ENCODE measurements at places on chromosomes 11 and 22.

GRCh38 chr11:20627026-20627425 is 27.6 kb downstream of the SLC6A5 start:
- DNase-seq, result no peak

- DNase-seq, result no peak
Observed at GRCh38 chr11:132367293-132367692, 996.9 kb downstream of the NTM start.

DNA sequence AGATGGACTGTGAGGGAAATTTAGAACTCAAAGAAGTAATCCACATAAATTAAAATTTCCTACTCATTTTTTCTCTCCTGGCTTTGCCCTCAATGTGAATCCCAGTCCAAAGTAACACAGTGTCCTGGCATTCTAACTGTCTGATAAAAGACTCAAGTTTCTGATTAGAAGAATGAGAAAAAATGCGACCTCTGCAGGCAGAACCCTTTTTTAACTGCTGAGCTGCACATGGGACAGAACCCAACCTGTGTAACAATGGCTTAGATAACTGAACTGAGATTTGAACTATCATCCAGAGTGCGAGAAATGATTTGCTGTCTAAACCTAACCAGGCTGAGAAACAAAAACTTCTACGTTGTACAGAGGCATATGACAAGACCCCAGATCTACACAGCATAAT is 385.6 kb upstream of the LRRC4C start:
- no peak for DNase-seq

GRCh38 chr22:49345896-49346295 is 481.8 kb downstream of the BRD1 start:
- no peak for DNase-seq

GRCh38 chr11:115049796-115050195 is 371.5 kb downstream of the NXPE2 start:
- no peak for DNase-seq

GRCh38 chr11:10407055-10407454 is 48.0 kb upstream of the AMPD3 start:
- no peak for DNase-seq

- DNase-seq, result no peak
Observed at GRCh38 chr22:33006220-33006954, 51.8 kb downstream of the SYN3 start.

DNA sequence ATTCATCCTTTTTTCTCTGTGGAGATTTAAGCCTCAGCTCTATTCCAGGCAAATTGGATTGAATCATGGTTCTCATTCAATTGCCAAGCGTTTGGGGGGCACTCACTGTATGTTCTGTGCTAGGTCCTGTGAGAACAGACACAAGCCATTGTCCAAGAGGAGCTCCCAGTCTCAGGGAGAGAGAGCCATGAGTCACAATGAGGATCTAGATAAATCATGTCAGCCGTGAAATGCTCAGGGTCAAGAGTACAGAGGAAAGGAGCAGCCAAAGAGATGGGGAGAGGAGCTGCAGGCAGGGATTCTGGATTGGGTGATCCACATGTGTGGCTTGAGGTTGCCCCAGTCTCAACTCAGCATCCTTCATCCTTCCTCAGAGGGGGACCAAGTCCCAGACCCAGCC is 93.6 kb downstream of the FEZ1 start:
- DNase-seq, result no peak

- no peak for DNase-seq
Observed at GRCh38 chr11:75516140-75516539, 9.6 kb downstream of the GDPD5 start.

DNA sequence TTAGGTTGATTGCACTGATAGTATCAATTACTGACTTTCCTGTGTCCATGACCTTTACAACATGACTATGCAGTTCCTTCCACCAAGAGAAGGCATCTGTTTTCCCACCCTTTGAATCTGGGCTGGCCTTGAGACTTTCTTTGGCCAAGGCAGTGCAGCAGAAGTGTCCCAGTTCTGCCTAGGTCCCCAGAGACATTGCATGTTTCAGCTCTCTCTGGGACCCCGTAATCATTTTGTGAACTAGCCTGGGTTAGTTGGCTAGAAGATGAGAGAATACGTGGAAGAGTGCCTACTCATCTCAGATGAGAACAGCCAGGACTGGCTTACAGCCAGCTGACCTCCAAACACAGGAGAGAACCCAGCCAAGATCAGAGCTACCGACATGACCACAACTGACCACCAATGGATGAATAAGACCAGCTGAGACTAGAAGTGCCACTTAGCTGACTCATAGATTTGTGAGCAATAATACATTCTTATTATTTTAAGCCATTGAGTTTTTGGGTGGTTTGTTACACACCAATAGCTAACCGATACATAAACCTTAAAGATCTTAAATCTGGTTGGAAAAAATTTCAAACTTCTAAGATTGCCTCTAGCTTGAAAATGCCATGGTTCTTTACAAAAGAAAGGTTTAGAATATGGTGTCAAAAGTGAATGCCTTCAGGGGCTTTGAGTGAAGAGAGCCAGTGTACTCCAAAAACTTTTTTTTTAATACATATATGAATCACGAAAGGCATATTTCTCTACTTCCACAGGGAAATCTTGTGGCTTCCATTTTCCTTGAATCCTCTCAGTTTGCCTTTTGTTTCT is 145.2 kb downstream of the FBXO7 start:
- DNase-seq, result no peak

DNA sequence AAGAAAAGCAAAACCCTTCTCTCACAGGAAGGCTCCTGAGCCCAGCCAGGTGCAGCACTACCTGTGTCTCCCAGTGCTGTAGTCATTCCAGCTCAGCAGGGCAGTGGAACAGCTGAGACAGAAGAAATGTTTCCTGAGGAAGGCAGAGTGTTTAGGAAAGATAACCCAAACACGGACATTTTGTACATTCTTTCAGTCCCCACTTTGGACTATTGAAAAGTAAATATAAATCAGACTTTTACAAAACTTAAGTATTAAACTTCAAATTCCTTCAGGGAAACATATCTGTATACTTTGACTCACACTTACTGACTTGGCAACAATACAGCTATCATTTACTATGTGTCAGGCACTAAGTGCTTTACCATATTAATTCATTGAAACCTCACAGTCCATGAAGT is 40.4 kb downstream of the RRAS2 start:
- DNase-seq, result no peak

DNA sequence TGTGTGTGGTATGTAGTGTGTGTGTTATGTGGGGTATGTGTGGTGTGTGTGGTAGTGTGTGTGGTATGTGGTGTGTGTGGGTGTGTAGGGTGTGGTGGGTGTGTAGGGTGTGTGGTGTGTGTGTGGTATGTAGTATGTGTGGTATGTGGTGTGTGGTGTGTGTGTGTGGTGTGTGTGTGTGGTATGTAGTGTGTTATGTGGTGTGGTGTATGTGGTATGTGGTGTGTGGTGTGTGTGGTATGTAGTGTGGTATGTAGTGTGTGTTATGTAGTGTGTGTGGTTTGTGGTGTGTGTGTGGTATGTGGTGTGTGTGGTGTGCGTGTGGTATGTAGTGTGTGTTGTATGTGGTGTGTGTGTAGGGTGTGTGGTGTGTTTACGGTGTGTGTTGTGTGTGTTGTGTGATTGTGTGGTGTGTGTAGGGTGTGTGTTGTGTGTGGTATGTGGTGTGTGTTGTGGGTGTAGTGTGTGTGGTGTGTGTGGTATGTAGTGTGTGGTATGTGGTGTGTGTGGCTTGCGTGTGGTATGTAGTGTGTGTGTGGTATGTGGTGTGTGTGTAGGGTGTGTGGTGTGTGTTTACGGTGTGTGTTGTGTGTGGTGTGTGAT is 4.2 kb upstream of the PPP6R2 start:
- DNase-seq, result no peak

GRCh38 chr22:36510966-36511881 is 4.4 kb upstream of the FOXRED2 start:
- DNase-seq, result peak; percentile 57

DNA sequence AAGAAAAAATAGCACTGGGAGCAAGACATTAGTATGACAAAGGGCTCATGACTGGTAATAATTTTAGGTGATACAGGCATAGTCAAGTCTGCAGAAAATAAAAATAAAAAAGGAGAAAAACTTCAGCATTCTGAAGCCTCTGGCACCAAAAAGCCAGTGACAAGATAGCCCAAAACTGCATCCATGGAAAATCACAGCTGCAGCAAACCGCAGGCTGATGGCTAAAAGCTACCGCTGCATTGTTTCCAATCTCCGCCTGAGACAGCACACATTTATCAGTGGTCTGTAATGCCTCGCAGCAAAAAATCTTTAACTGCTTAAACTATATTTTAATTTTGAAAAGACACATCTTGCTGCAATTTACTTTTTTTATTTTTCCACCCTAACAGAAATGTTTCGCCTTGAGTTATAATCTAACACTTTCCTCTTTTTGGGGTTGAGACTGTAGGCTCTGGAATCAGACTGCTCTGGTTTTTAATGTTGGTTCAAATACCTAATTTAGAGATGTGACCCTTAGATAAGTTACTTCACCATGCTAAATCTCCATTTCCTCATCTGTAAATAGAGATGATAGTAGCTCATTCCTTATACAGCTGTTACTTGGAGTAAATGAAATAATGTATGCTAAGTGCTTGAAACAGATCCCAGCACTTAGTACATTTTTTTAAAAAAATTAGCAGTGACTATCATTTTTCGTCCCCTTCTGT is 42.0 kb upstream of the FIBIN start:
- peak; percentile 20 for DNase-seq

- DNase-seq, result peak; percentile 93
Observed at GRCh38 chr11:100687630-100688395, 725 bp downstream of the ARHGAP42 start.

DNA sequence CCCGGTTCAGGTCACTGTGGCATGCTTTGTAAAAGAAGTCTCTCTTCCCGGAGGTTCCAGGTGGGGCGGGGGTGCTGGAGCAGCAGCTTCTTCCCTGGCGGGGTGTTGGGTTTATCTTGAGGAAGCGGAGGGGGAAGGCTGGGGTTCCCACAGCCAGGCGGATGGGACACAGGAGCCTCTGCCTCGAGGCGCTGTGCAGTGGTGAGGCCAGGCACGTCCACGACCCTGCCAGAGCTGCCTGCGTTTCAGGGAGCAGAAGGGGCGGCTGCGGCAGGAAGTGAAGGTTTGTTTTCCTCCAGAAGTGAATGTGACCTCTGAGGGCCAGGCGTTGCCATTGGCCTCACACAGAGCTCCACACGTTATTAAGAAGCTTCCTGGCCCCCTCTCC is 20.1 kb upstream of the ADORA2A start:
- DNase-seq, result peak; percentile 73

DNA sequence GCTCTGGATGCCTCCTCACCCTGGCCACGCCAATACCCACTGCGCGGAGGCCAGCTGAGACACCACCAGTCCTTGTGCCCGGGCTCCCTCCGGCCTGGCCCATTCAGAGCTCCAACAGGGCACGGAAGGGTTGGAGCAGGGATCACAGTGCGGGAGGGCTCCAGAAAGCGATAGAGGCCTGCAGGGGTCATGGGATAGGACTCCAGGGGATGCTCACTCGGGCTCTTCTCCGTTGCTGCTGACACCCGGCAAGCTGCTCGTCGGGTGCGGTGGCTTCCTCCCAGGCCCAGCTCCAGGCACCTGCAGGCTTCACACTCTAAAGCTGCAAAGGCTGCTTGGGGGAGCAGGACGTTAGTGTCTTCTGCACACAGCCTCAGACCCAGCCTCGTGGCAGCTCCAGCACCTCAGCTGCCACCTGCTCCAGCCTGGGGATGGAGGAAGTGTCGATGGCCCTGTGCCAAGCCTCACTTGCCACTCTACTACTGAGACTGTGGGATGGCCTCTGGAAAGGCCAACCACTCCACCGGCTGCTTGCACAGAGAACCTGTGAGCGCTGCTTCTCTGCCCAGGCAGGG is 10.6 kb downstream of the WNT7B start:
- DNase-seq, result peak; percentile 70

GRCh38 chr11:45158891-45159605 is 12.6 kb downstream of the PRDM11 start:
- DNase-seq, result no peak

GRCh38 chr22:29291215-29291614 is 15.2 kb upstream of the GAS2L1 start:
- DNase-seq, result no peak

DNA sequence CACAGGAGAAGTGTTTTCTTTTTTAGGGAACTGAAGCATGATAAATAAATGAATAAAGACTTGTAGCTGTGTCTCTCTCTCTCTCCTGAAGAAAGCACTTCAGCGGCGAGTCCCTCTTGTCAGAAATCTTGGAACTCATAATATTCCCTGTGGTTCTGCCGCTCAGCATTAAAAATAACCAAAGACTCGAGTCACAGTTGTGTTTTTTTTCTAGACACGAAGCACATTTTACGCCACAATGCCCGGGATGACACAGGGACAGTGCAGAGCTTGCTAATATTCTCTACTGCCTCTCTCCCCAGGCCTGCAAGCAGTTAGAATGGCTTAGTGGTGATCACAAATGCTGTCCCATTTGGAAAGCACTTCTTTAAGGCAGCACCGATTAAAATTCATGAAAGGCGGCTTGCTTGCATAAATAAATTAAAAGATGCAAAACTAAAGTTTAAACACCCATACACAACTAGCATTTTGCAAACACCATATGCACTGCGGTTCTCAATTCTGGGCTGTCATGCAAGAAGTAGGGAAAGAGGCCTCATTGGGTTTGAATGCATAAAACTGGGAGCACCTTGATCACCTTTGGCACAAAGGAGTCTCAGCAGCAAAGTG is 597.4 kb downstream of the SOX6 start:
- no peak for DNase-seq

DNA sequence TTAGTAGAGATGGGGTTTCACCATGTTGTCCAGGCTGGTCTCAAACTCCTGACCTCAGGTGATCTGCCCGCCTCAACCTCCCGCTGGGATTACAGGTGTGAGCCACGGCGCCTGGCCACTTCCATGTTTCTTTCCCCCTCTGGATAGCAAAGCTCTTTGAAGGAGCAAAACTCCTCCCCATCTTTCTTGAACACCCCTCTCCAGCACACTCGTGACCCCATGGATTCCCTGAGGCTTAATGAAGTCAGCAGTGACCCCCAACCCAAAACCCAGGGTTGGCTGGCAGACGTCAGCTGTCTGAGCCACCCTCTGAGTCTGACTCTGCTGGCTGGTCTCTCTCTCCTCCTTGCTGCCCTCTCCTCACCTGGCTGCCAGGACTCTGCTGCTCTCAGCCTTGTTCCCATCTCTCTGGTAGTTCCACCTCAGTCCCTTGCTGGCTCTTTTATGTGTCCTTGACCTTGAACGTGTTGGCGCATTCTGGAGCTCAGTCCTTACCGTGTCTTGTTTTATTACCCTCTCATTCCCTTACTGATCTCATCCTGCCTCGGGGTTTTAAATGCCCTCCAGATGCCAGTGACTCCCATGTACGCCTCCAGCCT is 44.5 kb downstream of the PARVG start:
- no peak for DNase-seq

DNA sequence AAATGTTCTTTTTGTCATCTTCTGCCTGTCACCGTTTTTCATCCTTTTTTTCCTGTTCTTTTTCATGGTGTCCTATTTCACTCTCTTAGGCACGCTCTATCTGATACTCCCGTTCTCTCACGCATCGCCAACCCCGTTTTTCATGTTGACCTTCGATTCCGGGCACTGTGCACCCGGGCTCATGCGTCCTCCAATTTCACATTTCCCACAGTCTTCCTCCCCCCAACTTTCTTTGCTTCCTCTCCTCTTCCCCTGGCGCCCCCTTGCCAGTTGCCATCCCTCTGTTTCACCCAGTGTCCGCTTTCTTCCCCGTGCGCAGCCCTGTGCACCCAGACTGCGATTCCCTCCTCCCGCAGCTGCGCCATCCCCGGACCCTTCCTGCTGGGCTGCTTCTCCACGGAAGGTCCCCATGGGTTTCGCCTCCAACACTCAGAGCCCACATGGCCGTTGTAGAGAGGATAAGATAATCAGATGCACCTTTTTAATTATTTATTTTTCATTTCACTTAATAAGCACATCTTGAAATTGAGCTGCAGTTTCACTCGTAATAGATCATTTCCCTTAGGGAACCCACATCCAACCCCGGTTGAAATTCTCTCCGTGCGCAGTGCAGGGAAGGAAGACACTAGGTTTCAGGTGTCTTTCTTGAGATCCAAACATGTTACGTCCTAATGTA is 791.1 kb downstream of the NTM start:
- DNase-seq, result no peak

All from lung (tissue), 17 donors.